Right hindlimb (tissue), 1 donor: ENCODE measurements at places on chromosomes 12 and 14.

DNA sequence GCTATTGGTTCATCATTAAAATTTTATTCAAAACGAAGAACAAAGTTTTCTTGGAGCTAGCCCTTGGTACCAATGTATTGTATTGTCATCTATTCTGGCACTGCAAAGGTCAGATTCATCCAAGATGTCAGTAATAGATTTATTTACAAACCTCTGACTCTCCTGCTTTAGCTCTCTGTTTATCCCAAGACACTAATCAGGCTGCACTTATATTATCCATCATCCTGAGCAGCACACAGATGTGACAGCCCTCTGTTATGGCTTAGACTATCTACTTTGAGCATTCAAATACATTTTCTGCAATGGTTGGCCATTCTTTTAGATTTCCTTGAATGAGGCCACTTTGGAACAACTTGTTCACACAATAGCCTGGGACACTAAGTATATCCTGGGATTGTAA, 5.0 kb upstream of the PTPRR start:
- DNase-seq, result no peak

DNA sequence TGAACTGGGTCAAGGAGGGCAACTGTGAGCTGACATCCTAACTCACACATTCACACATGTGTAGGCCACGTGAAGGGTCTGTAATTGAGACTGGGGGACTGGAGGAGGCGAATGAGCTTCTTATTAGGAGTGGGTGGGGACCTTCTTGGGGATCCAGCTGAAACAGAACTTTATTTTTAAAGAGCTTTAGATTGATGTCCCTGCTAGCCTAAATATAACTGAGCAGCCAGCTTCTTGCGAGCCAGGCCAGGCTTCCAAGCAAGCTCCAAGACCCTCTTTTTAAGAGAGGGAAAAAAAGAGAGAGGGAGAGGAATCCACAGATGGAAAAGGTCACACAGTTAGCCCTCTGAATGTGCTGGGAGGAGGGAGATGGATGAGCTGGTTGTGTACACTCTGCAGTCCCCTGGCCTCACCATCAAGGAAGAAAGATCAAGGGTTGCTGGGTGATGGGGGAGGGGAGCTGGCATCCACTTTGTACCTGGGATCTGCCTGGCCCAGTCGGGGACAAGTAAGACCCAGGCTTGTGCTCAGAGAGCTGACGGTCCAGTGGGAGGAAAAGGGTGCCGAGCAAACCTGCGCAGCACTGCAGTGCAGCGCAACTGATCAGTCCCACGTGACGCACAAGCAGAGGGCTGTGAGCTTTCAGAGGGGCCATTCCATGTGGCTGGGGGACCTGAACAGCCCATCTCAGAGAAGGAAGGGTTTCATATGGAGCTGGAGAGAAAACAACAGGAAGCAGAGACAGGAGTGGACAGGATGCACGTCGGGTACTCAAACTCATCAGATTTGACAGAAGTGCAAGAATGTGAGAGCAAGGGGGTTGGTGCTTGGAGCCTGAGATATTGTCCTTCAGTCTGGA, 154.5 kb downstream of the ZFP36L1 start:
- peak; percentile 30 for DNase-seq

DNA sequence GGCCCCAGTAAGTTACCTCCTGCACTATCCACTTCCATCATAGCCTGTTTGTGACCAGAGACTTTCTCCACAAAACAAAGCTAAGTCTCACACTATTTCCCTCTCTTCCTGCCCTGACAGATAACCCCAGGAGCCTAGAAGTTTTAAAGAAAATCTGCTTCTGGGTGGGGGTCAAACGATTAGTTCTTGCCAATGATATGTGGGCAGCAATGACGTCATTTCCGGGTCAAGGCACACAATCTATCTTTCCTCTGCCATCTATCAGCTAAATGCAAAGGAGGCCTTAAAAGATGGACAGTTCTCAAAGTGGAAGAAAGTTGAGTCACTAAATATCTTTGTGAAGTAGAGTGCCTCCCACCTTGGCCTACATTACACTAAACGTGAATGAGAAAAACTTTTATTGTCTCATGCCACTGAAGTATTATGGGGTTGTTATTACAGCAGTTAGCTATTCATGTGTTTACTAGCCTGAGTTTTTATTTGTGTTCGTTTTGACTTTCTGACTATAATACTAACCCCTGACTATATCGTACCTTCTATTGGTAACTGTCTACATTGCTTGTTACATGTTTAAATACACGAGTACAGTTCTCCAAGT, 86.2 kb downstream of the DENND5B start:
- no peak for DNase-seq

- DNase-seq, result no peak
Observed at GRCh38 chr12:92107621-92108131, 38.0 kb downstream of the BTG1 start.

GRCh38 chr14:25381498-25381897, 331.6 kb upstream of the STXBP6 start:
- DNase-seq, result no peak

DNA sequence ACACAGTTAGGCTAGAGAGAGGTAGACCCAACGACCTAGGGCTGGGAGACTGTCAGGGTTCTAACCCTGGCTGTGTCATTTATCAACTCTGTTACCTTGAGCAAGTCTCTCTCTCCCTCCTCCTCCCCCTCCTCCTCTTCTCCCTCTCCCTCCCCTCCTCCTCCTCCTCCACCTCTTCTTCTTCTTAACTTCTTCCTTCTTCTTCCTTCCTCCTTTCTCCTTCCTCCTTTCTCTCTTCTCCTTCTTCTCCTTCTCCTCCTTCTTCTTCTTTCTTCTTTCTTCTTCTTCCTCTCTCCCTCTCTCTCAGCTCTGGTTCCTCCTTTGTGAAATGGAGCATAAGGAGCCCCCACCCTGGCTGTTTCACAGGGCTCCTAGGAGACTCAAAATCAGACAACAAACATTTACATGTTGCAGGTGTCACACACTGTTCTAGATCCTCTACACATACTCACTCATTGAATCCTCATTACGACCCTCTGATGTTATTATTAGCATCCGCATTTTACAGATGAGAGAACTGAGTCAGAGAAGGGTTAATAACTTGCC, 2.2 kb upstream of the KCNH3 start:
- no peak for DNase-seq

GRCh38 chr14:91127401-91127801, 13.5 kb downstream of the DGLUCY start:
- no peak for DNase-seq

GRCh38 chr12:131349397-131350127, 361.3 kb upstream of the SFSWAP start:
- no peak for DNase-seq

DNA sequence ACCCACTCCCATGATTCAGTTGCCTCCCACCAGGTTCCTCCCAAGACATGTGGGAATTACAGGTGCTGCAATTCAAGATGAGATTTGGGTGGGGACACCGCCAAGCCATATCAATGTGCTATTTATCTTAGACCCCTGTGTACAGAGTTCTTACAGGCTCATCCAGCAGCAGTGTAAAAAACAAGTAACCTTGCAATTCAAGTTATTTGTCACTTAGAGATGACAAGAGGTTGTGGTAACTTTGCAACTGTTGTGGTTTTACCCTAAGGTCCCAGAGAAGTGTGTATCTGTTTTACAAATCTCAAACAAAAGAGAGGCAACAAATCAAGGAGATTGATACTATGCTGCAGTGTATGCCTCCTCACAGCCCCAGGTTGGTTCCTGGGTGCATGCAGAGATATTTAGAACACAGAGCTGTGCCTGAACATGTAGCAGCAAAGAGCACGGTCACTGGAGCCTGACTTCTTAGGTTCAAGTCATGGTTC, 11.5 kb upstream of the HELB start:
- no peak for DNase-seq

- DNase-seq, result peak; percentile 49
Observed at GRCh38 chr14:71355324-71356201, 448.3 kb downstream of the PCNX1 start.

- no peak for DNase-seq
Observed at GRCh38 chr14:77083082-77083481, 15.0 kb upstream of the CIPC start.
